ENCODE measurements at places on chromosomes 6 and 20.

DNA sequence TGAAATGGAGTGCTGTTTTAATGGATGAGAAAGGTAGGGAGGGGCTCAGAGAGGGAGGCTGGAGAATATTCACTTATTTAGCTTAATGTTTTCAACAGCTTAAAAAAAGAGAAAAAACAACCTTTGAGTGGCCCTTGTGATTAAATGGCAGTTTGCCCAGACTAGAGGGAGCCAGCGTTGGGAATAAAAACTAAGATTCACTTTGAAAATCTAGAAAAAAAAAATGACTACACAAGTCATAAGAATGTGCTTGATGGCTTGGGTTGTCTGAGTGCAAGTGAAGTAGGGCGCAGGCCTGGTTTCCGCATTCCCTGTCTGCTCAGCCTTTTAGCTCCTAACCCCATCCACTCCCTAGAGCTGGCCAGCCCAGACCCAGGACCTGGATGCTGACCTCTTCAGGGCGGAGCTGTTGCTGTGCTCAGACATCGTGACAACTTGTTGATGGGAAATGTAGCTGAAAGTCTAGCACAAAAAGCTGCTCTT lies 28.9 kb downstream of the UTRN start:
- no peak for DNase-seq

- no peak for DNase-seq
Measured at GRCh38 chr6:121442576-121442975, 7.1 kb downstream of the GJA1 start.

- peak; percentile 4 for DNase-seq
Measured at GRCh38 chr6:44925100-44925739, 402.9 kb upstream of the RUNX2 start.

- DNase-seq, result no peak
Measured at GRCh38 chr6:48486876-48487275, 375.9 kb upstream of the PTCHD4 start.

- DNase-seq, result no peak
Measured at GRCh38 chr6:42352856-42353564, 98.7 kb downstream of the TRERF1 start.

Measured in activated gamma-delta T cell treated with anti-CD3 and anti-CD28 coated beads, Interleukin-2, amount 50 U/mL, for 16 hours (primary cell).